BJ (cell line): ENCODE measurements at places on chromosomes 3 and 15. TPM values are rescaled to one million over a fixed set of nuclear protein-coding genes. Genes with fewer than 3 reads are reported as not detected.

The BFSP2 gene
- not detected in 2 replicates for polyA plus RNA-seq

The PLCD1 gene
- polyA plus RNA-seq: 7.6 and 12.3 TPM in 2 replicates

The CPEB1 gene
- polyA plus RNA-seq: 2.4 and 4.1 TPM in 2 replicates

The GPR149 gene
- not detected in 2 replicates for polyA plus RNA-seq
